ENCODE measurements at places on chromosomes 5 and 9.

- H3K27ac ChIP-seq, result peak overlapping the region; percentile 86
- H3K27me3 ChIP-seq, result no peaks in the 10 kb centered on the region
- no peak for DNase-seq
- H3K4me3 ChIP-seq, result peak overlapping the region; percentile 44
- peaks cover 47% of the 10 kb centered on the region for H3K4me1 ChIP-seq
These were observed 63.6 kb upstream of the BOD1 start for GRCh38 chr5:173679909-173680630.

DNA sequence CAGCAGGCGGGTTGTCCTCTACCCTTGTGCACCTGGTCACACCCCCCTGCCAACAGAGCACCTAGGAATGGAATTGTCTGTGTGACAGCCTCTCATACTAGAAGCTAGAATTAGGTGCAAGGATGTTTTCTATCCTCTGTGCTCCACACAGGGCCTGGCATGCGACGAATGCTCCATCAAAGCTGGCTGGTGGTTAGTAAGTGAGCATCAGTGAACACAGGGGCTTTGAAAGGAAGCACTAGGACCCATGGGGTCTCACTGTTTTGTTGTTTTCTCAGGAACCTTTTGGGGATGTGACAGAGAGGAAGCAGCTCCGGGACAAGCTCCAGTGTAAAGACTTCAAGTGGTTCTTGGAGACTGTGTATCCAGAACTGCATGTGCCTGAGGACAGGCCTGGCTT, 32.3 kb downstream of the GALNT12 start:
- H3K4me1 ChIP-seq, result no peaks in the 10 kb centered on the region
- no peak overlapping the region for H3K27ac ChIP-seq
- H3K27me3 ChIP-seq, result no peaks in the 10 kb centered on the region
- no peak overlapping the region for H3K4me3 ChIP-seq
- peaks cover 5% of the 10 kb centered on the region for H3K36me3 ChIP-seq
- DNase-seq, result no peak

- H3K4me1 ChIP-seq, result no peaks in the 10 kb centered on the region
- H3K36me3 ChIP-seq, result no peaks in the 10 kb centered on the region
- H3K4me3 ChIP-seq, result no peak overlapping the region
- peaks cover 8% of the 10 kb centered on the region for H3K27me3 ChIP-seq
These were observed 107.6 kb upstream of the COL5A1 start for GRCh38 chr9:134533850-134534588.

- no peak for DNase-seq
- H3K27me3 ChIP-seq, result no peaks in the 10 kb centered on the region
- no peak overlapping the region for H3K4me3 ChIP-seq
- no peak overlapping the region for H3K27ac ChIP-seq
- no peaks in the 10 kb centered on the region for H3K4me1 ChIP-seq
These were observed 18.5 kb upstream of the ZDHHC12 start for GRCh38 chr9:128742401-128742800.

GRCh38 chr5:141872496-141873356, 5.5 kb downstream of the PCDH1 start:
- H3K27me3 ChIP-seq, result peaks cover 63% of the 10 kb centered on the region
- H3K36me3 ChIP-seq, result no peaks in the 10 kb centered on the region
- no peak for DNase-seq
- peaks cover 18% of the 10 kb centered on the region for H3K4me1 ChIP-seq

All from activated B cell treated with CpG ODN at 0.5 μM for 24 hours (primary cell).